Sciatic nerve (tissue), 2 donors: ENCODE measurements at places on chromosomes 1 and 21.

DNA sequence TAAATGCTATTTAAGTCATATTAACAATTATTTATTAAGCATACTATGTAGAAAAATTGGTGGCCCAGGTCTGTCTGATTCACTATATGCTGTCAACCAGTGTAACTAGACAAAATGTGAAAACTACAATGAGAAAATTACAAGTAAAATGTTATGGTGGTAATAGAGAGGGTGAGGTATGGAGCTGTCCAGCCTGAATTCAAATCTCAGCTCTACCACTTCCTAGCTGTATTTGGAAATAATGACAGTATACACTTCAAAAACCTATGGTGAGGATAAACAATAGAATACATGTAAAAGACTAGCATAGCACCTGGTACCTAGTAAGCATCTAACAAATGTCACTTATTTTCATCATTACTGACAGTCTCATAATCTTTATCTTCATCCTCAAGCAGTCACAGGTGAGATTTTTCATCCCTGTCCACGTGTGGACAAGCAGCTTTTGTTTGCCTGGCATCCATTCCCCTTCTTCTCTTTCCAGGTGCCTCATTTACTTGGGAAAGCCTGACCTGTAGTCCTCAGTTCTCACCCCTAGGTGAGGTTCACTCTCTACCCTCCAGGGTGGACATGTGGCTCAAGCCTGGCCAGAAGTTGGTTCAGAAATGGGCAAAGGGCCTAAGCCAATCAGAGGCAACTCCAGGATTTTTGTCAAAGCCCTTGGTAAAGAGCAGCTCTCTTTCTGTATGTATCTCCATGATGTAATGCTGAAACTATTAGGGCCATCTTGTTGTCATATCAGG lies 29.5 kb downstream of the EGLN1 start:
- no peak for DNase-seq

DNA sequence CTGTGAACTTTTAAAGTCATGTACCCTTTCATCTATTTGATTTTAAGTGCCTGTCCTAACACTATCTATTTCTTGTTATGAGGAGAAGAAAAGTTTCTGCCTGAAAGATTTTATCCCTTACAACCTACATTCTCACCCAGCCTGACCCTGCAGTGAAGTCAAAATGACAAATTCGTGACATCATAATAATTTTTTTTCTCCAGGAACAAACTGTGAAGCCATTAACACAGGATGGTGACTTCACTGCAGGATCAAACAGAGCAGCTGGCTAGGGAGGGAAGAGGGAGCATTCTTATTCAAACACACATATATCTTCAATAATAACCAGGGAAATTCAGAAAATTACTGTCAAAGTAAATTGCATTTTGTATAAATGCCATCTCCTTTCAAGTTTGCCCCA lies 147.8 kb upstream of the PRMT6 start:
- no peak for DNase-seq

- DNase-seq: no peak
Measured at GRCh38 chr1:227388214-227389168, 70.2 kb upstream of the CDC42BPA start.

- no peak for DNase-seq
Measured at GRCh38 chr1:200176798-200177197, 149.3 kb downstream of the NR5A2 start.

DNA sequence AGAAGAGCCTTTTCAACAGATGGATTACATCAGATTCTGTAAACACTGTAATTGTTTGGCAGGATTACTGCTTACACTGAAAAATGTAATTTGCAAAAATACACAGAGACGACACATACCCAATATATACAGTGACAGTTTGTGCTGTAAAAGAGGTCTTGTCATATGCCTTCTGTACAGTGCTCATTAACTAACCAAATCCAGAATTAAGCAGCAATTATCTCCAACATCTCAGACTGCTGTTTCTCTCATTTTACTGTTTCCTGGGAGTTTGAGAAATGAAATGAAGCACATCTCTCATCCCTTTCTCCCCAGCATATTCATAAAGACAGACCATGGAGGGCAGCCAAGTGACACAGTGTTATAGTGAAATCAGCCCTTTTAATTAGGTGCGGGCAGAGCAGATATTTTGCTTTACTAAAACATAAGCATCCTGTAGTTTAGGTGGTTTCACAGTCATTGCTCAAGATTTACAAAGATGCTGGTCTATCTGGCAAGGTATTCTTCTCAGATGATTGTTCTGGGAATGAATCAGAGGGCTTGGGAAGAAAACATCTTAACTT lies 618.4 kb upstream of the USP24 start:
- no peak for DNase-seq

GRCh38 chr1:156371553-156372264 lies 2.7 kb downstream of the RHBG start:
- peak; percentile 82 for DNase-seq

GRCh38 chr1:4527819-4528218 lies 126.6 kb upstream of the AJAP1 start:
- DNase-seq: no peak

GRCh38 chr21:28592205-28592865 lies 400.3 kb downstream of the LTN1 start:
- no peak for DNase-seq

GRCh38 chr1:216532251-216532798 lies 109.1 kb upstream of the USH2A start:
- no peak for DNase-seq

DNA sequence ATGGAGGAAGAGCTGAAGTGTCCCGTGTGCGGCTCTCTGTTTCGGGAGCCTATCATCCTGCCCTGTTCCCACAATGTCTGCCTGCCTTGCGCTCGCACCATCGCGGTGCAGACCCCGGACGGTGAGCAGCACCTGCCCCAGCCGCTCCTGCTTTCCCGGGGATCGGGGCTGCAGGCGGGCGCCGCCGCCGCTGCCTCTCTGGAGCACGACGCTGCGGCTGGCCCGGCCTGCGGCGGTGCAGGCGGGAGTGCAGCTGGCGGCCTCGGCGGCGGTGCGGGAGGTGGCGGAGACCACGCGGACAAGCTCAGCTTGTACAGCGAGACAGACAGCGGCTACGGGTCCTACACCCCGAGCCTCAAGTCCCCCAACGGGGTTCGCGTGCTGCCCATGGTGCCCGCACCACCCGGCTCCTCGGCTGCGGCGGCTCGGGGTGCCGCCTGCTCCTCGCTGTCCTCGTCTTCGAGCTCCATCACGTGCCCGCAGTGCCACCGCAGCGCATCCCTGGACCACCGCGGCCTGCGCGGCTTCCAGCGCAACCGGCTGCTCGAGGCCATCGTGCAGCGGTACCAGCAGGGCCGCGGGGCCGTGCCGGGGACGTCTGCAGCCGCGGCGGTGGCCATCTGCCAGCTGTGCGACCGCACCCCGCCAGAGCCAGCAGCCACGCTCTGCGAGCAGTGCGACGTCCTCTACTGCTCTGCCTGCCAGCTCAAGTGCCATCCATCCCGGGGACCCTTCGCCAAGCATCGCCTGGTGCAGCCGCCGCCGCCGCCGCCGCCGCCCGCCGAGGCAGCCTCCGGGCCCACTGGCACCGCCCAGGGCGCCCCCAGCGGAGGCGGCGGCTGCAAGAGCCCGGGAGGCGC lies 1.3 kb downstream of the TRIM67 start:
- no peak for DNase-seq

GRCh38 chr1:11935057-11935412 lies 518 bp downstream of the PLOD1 start:
- DNase-seq: no peak

DNA sequence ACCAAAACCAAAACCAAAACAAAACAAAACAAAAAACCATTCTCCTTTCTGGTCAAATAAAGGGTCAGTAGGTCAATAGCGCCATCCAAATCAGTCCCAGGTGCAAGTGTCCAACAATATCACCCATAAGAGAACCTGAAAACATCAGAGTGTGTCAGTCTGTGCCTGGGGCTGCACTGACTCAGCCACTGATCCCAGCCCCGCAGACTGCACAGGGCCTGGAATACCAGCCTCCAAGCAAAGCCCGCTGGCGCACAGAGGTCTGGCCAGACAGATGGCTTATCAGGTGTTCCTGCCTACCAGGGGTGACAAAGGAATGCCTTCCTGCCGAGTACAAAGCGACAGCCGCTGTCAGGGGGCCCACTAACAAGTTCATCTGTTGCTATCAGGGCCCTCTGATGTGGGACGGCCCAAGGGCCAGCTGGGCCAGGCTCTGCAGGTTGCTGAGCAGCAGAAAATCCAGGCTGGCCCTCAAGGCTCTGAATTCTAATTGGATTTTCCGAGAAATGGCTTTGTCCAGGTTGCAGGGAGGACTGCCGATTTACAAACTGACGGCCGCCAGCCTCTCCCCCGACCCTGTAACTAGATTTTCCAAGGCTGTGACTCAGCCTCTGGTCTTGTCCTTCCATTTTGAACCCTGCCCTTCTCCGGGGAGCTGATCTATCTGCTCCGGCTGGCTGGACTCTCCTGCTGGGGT lies 13.7 kb upstream of the TMEM51 start:
- DNase-seq: no peak

- no peak for DNase-seq
Measured at GRCh38 chr1:162906485-162906884, 45.5 kb upstream of the CCDC190 start.

- DNase-seq: no peak
Measured at GRCh38 chr1:198176179-198176578, 19.4 kb downstream of the NEK7 start.

GRCh38 chr1:84971957-84972356 lies 25.0 kb downstream of the MCOLN2 start:
- DNase-seq: no peak

DNA sequence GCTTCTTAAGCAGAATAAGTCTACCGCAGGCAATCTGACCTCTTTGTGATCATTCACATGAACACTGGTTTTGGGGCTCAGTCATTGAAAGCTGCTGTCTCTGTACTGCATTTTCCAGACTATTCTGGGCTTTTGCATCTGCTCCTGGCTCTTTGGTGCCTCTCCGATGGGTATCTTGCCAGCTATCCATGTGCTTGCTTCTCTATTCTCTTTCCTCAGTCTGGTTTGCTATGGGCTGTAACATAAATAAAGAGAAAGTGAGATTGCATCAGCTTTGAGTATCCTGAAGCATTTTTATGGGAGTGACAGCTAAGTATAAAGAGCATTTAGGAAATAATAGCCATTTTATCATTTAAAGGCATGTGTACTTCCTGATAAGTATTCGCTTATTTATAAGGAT lies 70.7 kb downstream of the C1orf21 start:
- no peak for DNase-seq

GRCh38 chr1:154714638-154715037 lies 106.7 kb upstream of the ADAR start:
- no peak for DNase-seq

DNA sequence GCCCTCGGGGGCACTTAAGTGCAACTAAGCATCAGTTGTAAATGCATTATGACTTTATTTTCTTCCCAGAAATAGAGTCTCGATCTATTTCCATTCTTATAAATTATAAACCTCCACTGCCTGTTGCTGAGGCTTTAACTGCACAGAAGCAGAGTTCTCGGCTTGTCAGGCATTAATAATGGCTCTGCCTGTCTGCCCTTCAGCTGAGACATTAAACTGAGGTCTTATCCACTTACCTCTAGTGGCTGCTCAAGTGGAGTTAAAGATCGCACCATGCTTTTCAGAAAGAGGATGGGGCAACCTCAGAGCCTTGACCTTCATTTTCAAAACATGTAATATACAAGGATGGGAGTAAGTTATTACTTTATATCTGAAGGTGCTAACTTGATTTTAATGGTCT lies 597.6 kb upstream of the PRMT6 start:
- DNase-seq: no peak

DNA sequence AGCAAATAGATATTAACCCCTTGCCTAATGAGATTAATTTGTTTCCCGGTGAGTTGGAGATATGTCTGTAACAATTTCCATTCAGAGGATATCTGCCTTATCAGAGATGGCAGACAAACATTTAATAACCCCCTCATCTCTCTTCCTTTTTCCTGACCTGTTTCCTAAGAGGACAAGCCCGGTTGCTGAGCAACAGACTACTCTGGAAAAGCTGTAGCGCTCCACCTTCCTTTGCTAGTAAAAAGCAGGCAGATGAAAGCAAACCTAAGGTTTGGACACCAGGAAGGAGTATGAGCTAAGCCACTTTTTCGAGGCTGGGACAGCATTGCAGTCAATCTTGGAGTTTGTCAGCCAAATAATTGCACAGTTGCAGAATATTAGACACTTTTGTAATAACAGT lies 82.4 kb downstream of the RGS21 start:
- DNase-seq: no peak

- no peak for DNase-seq
Measured at GRCh38 chr1:212271823-212272485, 13.3 kb upstream of the PPP2R5A start.

- no peak for DNase-seq
Measured at GRCh38 chr1:16445052-16445451, 4.5 kb downstream of the NECAP2 start.

- no peak for DNase-seq
Measured at GRCh38 chr1:8591569-8591968, 225.9 kb downstream of the RERE start.

DNA sequence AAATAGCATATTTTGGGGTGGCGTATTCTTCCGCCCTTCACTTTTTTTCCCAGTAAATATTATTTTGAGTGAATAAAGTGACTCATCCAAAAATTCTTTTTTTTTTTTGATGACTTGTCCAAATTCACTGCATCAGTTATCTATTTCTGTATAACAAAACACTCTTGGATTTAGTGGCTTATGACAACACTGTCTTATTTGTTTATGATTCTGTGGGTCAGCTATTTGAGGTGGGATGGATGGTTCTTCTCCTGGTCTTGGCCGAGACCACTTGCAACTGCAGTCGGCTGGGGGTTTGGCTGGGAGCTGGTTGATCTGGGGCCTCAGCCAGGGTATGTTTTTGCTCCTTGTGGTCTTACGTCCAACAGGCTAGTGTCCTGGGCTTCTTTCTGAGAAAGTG lies 39.9 kb upstream of the SRSF10 start:
- DNase-seq: peak; percentile 78

DNA sequence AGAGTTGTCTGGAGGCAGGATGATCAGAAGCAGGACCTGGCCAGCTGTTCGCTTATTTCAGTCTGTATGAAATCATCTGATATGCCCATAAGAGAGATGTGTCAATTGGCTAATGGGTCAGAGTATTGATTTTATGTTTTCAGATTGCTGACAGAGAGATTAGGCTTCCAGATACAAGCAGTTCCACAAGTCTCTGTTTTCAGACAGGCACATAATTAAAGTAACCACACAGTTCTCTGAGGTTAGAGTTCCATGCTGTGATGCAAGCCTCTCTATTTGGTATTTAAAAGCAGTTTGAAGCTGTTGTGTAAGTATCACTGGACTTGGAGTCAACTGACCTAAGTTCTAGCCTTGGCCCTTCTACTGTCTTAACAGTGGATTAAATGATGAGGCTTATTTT lies 50.1 kb downstream of the ATF6 start:
- no peak for DNase-seq

GRCh38 chr1:21732664-21733063 lies 50.3 kb downstream of the USP48 start:
- DNase-seq: no peak

- peak; percentile 75 for DNase-seq
Measured at GRCh38 chr1:246971090-246971721, 36.7 kb downstream of the ZNF695 start.

DNA sequence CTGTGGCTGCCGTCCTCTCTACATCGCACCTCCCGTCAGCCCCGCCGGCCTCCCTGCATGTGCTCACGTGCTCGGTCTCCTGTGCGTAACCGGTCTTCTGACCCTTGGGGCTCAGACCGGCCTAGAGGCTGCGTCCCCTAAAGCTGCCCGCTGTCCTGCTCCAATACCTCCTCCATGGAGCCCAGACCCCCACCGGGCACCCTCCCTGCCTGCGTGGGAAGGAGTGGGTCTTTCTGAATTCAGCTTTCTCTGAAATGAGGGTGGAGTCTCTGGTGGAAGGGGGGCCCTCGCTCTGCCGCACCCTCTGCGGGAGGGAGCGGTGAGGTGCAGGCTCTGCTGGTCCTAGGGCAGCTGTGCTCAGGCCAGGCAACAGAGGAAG lies 18.7 kb upstream of the POFUT2 start:
- peak; percentile 65 for DNase-seq
